CD4-positive, alpha-beta T cell treated with Interferon alpha-2 for 1 hour (primary cell): ENCODE measurements at places on chromosomes 16 and 17.

- DNase-seq: peak; percentile 54
These were observed at the start of gene TK2 for GRCh38 chr16:66549284-66550131. Gene TK2, minus strand, starts transcription at chr16:66550122. Its CDS starts 61 bp downstream, at chr16:66550061.

DNA sequence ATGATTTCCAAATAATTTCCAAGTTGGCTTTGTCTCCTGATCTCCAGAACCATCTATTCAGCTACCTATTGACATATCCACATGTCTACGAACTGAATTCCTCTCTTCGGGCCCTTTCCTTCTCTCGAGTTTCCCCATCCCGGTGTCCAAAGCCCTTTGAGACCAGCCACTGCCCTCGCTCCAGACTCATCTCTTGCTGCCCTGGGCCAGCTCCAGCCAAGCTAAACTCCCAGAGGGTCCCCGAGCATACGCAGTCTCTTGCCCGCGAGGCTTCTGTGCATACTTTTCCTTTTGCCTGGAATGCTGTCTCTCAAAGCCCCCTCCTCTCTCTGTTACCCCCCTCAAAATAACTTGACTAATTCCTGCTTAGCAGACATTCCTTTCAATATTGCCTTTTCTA, 27.2 kb upstream of the TBX2 start:
- DNase-seq: no peak

DNA sequence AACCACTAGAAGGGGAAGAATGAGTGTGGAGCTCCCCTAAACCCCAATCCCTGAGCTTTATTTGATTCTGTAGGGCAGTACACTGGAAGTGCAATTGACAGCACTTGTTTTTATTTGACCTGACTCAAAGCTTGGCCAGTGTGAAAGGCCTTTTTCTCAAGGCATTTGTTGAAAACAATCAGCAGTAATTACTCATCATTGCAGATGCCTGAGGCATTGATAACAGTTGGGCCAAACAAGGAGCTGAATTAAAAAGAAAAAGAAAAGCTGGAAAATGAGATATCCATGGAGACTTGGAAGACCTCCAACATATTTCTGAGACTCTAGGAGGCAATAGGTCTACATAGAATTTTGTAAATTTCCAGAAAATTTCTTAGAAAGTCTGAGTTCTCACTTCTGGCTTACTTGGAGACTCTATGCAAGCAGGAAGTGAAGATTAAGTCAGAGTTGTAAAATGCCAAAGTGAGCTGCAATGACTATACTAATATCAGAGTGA, 200.8 kb upstream of the KCNJ16 start:
- DNase-seq: no peak

- DNase-seq: no peak
These were observed 167.1 kb upstream of the ZFHX3 start for GRCh38 chr16:73214825-73215677.

DNA sequence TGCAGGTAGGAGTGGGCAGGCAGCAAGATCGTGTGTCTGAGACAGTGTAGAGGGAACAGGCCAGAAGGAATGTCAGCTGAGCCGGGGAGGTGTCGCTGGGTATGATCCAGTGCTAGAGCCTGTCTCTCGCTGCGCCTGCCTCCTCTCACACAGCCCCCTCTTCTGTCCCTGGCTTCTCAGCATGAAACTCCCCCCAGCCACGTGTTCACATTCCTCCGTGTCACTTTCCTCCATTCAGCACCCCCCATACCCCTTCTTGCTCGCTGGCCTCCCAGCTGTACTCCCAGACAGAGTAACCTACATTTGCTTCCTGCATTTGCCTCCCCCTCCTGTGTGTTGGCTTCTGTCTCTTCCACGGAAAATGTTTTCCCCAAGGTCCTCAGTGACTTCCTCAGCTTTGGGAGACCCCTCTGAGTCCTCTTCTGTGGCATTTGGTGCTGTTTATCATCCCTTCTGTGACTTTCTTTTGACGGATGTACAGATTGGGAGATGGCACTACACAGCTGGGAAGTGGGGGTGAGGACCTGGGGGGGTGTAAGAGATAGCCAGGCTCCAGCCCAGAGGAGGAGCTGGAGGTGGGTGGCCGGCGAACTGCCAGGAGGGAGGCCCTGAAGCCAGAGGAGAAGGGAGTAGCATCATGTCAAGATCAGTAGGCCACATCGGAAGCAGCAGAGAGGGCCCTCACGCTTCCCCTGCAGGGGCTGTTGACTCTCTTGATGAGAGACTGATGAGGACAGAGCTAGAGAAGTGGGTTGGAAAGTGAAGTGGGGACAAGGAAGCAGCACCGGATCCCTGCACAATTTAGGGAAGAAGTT, 19.2 kb downstream of the SGF29 start:
- no peak for DNase-seq

DNA sequence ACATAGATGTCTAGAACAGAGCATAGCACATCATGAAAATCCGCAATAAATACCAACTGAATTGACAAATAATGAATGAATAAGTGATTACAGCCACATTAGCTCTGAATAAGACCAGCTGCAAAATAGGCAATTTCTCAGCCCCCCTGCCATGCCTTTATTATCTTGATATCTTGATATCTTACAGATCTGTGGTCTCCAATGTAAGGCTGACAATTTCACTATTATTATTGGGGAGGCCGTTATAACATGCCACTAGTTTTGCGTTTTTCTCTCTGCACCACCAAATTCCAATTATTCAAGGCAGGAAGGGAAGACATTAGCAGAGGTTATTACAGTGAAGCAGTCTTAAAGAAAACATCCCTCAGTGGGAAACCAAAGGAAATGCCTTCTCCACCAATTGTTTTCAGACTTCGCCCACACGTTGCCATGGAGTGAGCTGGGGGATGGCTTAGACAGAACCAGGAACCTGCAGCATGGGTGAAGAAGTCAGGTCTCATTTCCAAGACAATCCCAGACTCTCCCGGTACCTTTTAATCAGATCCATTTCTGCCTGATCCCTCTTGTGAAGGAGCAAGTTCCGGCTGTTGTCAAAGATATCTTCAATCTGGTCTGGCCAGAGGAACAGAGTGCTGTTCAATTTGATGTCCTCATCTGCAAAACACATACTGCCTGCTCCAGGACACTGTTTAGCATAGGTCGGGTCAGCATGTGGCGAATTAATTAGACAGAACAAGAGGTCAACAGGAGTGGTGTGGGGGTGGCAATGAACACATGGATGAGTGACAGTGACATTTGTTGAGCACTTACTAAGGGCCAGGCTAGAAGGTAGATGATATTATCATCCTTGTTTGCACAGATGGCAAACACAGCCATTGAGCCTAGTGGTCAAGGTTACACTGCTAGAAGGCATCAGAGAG, 46.4 kb downstream of the DNAH3 start:
- DNase-seq: no peak

GRCh38 chr16:2500918-2501750, 12.6 kb upstream of the ATP6V0C start:
- peak; percentile 84 for DNase-seq

DNA sequence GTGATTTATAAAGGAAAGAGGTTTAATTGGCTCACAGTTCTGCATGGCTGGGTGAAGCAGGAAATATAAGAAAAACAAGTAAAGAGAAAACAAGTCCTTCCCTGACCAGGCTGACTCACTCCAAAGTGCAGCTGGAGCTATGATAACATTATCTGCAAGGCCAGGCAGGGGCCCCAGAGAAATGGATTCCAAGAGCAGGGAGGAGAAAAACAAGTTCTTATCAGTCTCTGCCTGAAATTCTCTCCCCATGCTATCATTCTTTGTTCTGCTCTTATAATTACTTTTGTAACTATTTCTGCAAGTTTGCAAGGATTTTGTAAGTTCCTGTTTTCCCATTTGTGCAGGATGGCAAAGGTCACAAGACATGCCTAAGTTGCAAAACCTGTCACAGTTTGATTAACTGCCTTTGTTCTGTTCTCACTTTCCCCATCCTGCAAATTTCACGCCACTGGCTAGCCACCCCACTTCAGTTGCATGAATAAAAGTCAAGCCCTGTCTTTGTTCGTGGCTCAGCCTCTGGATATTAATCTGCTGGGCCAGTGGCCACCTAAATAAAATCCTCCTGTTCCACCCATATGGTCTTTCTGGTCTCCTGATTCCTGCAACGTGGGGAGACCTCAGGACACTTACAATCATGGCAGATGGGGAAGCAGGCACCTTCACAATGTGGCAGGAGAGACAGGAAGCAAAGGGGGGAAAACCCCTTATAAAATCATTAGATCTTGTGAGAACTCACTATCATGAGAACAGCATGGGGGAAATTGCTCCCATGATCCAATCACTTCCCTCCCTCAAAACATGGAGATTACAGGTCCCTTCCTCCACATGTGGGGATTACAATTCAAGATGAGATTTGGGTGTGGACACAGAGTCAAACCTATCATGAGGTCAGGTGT, 13.1 kb downstream of the ABCA9 start:
- no peak for DNase-seq

DNA sequence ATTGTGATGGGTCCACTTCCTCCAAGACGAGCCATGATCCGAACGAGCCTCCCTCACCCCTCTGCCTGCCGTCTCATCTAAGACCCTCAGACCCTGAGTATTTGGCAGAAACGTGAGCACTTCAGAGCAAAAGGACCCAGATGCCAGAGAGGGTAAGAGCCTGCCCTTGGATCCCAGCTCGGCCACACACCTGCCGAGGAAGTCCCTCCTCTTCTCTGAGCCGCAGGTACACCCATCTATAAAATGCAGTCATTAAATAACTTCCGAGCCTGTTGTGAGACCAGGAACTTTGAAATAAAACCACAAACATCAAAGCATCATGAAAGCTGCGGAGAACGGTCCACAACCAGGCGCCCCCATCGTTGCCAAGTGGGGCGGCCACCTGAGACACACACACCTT, 64.8 kb upstream of the DOC2B start:
- no peak for DNase-seq

DNA sequence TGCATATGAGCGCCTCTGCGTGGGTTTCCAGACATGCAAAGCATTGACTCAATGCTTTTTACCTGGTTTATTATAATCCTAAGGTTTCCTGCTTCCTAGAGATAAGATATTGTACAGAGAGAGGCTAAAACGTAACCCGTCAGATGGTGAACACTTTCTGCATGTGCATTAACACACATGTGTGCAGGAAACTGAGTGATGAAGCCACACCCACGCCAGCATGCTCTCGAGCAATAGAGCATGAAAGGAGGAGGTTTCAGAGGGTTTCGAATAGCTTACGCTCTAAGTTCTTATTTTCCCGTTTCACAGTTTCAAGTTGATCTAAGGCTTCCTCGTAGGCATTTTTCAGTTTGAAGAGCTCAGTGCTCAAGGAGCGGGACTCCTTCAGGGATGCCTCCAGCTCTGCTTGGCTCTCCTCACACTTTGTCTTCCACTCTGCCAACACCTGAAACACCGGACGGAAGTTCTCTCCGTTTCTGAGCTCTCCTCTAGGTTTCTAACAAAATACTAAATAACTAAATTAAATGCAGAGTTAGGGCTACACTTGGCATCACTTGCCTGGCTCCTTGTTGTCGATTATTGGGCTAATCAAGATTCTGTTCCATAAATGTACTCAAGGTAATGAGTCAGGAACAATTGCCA, 23.2 kb downstream of the MYH3 start:
- no peak for DNase-seq

DNA sequence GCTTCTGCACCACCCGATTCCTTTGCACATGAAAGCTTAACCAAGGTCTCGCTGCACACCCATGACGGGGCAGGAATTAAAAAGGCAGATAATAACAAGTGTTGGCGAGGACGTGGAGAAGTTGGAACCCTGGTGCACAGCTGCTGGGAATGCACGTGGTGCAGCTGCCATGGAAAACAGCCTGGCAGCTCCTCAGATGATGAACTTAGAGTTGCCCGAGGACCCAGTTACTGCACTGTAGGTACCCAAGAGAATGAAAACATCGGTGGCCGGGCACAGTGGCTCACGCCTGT, 211.6 kb upstream of the CIBAR2 start:
- DNase-seq: no peak

DNA sequence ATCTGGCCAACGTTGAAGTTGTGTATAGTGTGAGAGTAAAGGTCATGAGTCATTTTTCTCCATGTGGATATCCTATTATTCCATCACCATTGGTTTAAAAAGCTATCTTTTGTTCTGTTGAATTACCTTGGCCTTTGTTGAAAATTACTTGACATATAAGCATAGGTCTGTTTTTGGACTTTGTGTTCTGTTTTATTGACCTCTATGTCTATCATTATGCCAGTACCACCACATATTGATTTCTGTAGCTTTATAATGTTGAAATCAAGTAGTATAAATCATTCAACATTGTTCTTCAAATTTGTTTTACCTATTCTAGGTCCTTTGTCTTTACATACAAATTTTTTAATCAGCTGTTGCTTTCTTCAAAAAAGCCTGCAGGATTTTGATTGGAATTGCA, 58.5 kb downstream of the NLK start:
- no peak for DNase-seq

DNA sequence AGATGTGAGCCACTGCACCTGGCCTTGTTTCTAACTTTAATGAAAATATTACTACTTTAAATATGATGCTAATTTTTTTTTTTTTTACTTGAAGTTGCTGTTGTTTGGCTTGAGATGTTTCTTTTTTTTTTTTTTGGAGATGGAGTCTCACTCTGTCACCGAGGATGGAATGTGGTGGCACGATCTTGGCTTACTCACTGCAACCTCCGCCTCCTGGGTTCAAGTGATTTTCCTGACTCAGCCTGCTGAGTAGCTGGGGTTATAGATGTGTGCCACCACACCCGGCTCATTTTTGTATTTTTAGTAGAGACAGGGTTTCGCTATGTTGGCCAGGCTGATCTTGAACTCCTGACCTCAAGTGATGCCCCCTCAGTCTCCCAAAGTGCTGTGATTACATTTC, 23.6 kb downstream of the IGSF6 start:
- DNase-seq: no peak

GRCh38 chr17:3660311-3660891, 8.0 kb downstream of the TAX1BP3 start:
- no peak for DNase-seq

- no peak for DNase-seq
These were observed 49.7 kb downstream of the TBC1D16 start for GRCh38 chr17:79985943-79986391.

- peak; percentile 74 for DNase-seq
These were observed at the start of the genes ACADVL and DLG4 for GRCh38 chr17:7219812-7220592. Gene ACADVL, plus strand, starts transcription at chr17:7219938. Its CDS starts 47 bp downstream, at chr17:7219985. Gene DLG4, minus strand, starts transcription at chr17:7219836.

- DNase-seq: peak; percentile 26
These were observed 34.8 kb upstream of the CPHXL start for GRCh38 chr16:75761108-75761507.

- DNase-seq: no peak
These were observed 4.5 kb downstream of the CDH5 start for GRCh38 chr16:66370786-66371684.
